NCI-H1048 (cell line): ENCODE measurements at places on chromosomes 13 and 19.

DNA sequence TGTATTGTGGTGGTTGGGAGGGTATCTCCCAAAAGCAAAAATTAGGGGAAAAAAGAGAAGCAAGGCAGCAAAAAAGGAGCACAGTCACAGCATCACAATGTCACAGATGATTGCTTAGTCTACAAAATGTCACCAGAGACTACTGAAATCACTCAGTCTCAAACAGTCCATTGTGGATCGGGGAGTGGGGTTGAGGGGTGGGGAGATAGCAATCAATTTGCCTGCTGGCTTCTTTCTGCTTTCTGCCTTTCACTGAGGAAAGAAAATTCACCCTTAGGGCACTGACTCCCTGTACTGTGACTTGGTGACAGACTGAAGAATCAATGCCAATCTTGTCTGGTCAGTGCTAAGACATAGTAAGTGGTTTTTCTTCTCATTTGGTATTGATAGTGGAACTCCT, 2127.1 kb upstream of the PCDH20 start:
- DNase-seq: no peak

- DNase-seq: no peak
Measured at GRCh38 chr13:40187841-40188591, 478.4 kb downstream of the FOXO1 start.

GRCh38 chr19:51354742-51355148, 11.4 kb downstream of the ETFB start:
- no peak for DNase-seq

GRCh38 chr13:53001444-53002225, 27.0 kb upstream of the OLFM4 start:
- DNase-seq: no peak

DNA sequence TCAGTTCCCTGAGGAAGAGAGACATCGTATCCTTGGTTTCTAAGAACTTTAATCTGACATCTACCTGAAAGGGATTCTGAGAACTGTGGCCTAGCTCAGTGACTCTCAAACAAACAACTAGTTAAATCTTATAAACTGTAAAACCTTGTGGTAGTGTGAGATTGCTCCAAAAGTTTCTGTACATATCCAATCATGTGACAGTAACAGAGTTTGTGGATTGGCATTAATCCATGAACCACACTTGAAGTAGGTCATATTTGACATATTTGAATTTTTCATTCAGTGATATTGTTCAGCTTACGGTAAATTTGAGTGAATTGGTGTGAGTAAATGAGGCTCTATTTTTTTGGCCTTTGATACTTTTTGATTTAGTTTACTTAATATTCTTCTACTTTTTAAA, 15.0 kb downstream of the TDRD3 start:
- DNase-seq: no peak

DNA sequence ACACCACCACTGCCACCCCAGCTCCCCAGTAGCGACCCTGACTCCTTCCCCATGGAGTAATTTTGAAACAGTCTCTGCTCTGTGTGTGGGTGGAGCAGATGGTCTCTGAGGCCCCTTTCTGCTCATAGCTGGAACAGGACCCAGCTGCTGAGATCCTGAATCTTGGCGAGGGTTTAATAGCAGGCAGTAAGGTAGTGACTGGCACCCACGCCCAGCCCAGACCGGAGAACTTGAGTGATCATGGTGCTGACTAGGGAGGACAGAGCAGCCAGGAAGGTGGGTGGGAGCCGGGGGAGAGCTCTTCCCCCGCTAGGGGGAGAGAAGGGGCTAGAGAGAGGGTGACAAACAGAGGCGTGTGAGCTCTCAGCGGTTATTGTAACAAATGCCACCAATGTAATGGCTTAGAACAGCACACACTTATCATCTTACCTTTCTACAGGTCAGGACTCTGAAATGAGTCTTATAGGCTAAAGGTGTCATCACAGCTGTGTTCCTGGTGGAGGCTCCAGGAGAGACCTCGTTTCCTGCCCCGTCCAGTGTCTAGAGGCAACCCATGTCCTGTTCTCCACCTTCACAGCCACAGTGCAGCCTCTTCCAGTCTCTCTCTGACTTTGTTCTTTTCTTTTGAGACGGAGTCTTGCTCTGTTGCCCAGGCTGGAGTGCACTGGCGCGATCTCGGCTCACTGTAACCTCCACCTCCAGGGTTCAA, 7.2 kb upstream of the ACER1 start:
- DNase-seq: no peak

DNA sequence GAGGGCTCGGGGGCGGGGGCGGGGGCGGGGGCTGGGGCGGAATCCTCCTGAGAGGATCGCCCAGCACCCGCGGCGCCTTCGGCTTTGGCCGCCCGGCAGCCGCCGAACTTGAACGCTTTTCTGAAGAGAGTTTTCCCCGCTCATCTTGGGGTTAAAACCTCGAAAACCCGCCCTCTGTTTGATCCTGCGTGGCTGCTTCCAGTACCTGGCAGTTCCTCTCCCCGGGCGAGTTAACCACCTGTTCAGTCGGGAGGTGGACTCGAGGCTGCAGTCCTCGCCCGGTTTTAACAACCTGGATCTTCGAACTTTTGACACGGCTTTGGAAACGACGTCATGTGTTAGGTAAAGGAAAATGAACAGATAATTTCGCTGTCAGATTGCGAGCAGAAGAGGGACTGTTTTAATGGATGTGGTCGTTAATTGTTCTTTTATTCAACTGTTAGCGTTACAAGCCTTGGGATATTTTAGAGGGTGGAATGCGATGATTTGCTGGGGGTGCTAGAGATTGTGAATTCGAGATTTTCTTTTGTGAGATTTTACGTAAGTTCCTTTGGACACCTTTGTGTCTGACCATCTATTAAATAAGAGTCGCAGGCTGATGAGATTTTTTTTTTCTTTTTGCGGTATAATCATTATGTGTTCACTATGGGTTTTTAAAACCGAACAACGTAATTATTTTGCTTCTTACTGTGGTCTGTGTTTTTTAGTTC, 1.0 kb downstream of the FNDC3A start:
- DNase-seq: peak; percentile 37

GRCh38 chr13:30440910-30441703, 18.8 kb downstream of the UBE2L5 start:
- no peak for DNase-seq

- no peak for DNase-seq
Measured at GRCh38 chr13:49652355-49653305, 24.3 kb downstream of the ARL11 start.

- DNase-seq: no peak
Measured at GRCh38 chr13:50156140-50156539, 140.9 kb downstream of the KCNRG start.

DNA sequence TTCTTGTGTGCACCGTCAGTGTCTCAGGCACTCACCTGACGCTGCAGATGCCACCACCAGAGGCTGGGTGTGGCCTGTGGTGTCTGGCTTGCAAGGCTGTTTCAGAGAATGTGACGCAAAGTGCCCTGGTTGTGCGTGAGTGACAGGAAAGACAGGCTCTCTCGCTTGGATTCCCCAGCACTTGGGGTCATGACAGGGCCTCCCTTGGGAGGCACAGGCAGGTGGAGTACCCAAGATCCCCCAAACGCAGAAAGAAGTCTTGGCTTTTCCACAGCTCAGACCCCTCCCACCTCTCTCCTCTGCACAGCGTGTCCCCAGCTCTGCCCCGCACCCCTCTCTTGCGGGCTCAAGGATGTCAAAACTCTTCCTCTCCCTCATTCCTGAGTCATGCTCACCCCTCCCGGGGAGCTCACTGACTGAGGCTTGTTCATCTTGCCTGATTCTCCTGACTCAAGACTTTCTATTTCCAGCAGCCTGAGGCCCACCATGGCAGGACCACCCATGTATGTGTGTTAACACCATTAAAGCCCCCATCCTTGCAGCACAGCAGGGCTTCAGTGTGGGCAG, 21.0 kb downstream of the DHX34 start:
- DNase-seq: no peak

DNA sequence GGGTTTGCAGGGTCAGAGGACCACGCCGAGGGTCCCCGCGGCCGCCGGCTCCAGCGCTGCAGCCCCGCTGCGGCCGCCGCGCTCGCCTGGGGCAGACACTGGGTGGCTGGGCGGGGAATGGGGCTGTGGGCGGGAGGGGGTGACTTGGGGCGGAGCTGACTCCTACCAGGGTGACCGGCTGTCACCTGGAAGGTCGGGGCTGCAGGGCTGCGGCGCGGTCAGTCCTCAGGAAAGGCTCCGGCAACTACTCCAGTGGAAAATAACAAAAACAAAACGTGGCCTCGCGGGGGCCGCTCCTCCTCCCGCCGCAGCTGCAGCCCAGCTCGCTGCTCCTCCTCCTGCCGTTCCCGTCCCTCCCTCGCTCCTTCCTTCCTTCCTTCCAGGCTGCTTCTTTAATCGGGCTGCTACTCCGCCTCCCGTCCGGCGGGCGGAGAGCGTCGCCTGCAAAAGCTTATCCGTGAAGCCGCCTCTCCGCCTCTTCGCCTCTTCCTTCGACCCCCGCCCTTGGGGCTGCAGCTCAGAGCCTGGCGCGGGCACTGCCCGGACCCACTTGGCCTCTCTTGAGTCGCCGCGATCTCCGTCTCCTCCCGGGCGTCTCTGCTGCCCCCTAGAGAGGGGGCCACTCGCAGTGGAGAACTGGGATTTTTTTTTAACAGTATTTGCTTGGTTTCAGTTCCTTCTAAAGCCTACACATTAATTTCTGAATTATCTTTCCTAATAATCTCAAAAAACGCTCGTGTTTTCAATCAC, at the start of gene TBC1D4:
Gene TBC1D4 (minus strand): TSS at position 100 of the 750 bp plus-strand sequence. CDS start 402 bp downstream, outside the sequence.
- peak; percentile 45 for DNase-seq

DNA sequence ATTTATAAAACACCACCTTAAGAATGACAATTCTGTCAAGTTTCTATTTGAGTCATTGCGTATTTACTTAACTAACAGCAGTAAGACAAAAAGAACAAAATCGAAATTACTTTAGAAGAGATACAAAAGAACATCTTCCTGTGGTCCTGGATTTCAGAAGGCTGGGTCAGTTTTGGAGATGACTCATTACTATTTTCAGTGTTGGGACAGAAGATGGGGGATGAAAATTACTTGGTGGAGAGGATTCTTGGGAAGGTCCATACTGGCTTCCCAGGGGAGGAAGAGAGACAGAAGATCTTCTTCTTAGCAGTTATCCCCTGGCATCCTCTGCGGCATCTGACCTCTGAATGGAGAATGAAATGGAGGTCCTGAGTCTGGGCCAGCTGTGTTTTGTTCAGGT, 33.5 kb upstream of the CSNK1A1L start:
- DNase-seq: no peak

GRCh38 chr19:43901395-43902390, 33.4 kb downstream of the ZNF45 start:
- no peak for DNase-seq

GRCh38 chr19:55645512-55645881, 2.0 kb downstream of the ZNF581 start:
- no peak for DNase-seq

- no peak for DNase-seq
Measured at GRCh38 chr19:517721-518597, 10.7 kb downstream of the TPGS1 start.

DNA sequence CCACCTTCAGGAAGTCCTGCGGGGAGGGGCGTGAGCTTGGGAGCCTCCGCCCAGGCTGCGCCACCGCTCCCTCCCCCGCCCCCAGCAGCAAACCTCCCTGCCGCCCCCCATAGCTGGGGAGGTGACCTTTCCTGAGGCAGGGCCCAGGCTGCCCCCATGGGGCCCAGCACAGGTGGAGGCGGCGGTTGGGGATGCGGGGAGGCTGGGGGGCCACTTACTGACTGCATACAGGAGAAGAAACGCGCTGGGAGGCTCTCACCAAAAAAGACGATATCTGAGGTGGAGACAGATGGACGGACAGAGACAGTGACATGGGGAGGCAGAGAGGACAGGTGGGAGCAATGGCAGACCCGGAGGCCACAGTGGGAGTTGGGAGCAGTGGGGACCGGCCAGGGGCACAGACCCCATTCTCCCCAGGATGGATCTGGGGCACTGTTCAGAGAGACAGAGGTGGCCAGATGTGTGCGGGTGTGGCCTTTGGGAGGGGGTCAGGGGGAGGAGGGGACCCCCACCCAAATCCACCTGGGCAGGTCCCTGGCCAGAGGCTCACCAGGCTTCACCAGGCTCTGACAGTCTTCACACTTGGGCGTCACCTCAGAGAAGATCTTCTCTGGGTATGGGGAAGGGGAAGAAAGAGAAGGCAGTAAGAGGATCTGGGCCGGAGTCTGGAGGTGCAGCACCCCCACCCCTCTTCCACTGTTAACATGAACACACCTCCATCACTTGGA, 3.0 kb upstream of the RINL start:
- no peak for DNase-seq

DNA sequence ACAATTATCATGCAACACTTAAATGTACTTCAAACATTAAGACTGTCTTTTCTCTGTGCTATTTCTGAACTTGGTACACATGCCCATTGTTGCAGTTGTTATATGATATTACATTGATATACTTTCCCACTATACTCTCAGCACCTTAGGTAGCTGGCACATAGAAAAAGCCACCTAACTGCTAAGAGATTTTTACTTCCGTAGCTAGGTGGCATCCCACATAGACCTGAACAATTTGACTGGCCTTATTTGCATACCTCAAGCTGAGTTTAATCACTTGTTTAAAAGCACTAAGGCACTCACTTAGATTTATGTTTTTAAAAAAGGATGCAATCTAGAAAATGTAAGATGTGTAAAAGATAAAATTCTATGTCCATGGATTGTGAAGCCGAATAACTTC, 194.2 kb downstream of the POU4F1 start:
- peak; percentile 23 for DNase-seq

DNA sequence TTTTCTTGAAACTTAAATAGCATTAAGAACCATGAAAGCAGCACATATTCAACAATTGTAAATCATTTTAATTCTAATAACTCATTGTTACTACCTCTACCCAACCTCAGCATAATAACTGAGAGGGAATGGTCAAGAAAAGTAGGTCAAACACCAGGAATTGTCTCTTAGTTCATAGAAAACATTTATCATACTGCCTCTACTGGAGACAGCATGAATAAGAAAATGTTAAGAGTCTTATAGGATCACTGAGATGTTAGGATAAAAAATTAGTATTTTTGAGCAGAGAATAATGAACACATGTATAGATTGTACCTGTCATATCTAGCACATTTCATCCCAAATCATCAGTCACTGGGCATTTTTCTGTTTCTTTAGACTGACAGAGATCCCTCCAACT, 515.3 kb downstream of the PCDH9 start:
- DNase-seq: no peak

DNA sequence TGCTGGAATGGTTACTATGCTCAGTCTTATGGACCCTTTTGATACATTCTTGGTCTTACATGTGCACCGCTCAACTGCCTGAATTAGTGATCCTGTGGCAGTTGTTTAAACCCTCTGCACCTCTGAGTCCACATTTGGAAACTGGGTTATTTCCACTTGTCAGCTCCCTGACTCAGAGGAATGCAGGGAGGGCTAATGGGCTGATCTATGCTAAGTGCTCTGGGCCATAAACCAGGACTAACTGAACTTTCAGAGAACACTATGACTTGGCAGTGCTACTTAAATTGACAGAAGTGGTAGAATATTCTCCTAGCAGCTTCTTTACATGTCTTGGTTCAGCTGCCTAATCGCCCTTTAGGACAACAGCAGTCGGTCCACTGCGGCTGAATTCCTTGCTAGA, 26.8 kb upstream of the MED4 start:
- DNase-seq: no peak
